ENCODE measurements at places on chromosomes 6 and 20.

GRCh38 chr6:44248579-44248978, 1.7 kb downstream of the HSP90AB1 start:
- no peak for DNase-seq

DNA sequence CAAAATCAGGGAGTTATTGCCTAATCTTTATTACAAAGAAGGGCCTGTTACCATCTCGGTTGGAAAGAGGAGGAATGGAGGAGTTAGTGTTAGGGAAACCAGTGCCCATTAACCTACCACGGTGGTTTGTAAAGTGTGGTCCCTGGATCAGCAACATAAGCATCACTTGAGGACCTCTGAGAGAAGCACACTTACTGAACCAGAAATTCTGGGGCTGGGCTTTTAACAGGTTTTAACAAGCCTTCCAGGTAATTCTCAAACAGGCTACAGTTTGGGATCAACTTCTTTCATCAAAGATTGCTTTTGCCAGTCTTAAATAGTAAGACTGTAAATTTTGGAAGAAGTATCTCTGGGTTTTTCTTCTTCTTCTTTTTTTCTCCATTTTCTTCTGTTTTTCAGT, 329.5 kb upstream of the JAG1 start:
- no peak for DNase-seq

GRCh38 chr6:56787209-56787608, 144.5 kb upstream of the DST start:
- DNase-seq: no peak

DNA sequence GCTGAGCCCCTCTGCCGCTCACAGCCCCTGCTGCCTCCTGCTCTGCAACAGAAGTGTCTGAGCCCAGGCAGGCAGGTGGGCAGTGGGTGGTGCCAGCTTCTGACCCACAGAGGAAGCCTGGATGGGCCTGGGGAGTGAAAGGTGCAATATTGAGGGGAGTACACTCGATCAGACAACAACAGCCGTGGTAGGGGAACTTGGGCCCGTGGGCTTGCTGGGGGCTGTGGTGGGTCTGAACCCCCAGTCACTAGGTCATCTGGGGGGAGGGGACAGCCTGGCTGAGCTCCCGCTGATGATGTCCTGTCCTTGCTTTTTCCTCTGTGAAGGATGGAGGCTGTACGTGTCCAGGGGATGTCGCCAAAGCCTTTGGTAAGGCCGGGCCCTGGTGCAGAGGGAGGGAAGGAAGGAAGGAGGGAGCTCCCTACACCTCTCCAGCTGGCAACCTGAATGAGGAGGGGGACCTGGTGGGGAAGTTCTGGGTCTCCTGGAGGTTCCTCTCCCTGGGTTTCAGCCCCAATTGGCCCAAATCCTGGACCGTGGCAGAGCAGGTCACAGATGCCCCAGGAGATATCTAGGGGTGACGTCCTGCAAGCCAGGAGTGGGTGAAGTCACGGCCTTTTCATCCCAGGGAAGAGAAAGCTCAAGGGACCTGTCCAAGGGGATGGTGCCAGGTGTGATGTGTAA, 47.2 kb downstream of the GMPR start:
- no peak for DNase-seq

- no peak for DNase-seq
Measured at GRCh38 chr6:139402876-139403386, 28.5 kb upstream of the CITED2 start.

GRCh38 chr20:38034961-38035360, 1.4 kb downstream of the RPRD1B start:
- no peak for DNase-seq

GRCh38 chr6:41181566-41181965, 18.6 kb upstream of the TREM2 start:
- DNase-seq: no peak
